ENCODE measurements at places on chromosomes 16 and 17. TPM values are rescaled to one million over a fixed set of nuclear protein-coding genes. Genes with fewer than 3 reads are reported as not detected.

The NAGS gene
- 0.14 TPM for total RNA-seq

DNA sequence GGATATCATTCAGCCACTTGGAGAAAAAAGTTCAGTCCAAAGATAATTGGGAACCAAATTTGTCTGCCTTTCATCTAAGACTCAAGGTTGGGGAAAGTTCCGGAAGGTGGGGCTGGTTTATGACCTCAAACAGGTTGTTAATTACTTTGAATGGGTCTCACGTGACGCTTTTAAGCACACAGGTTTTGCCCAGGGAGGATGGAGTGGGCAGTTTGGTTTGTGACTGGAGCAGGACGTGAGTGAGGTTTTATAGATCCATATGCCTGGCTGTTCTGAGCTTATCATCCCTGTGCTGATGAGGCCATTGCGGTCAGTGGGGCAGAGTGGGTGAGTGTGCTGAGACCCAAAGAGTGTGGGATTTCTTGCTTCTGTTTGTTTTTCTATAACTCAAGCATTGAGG, 38.7 kb upstream of the GPRC5B start:
- no peak for DNase-seq
- H3K4me3 ChIP-seq: no peak overlapping the region
- peaks cover under 1% of the 10 kb centered on the region for H3K27me3 ChIP-seq
- no peaks in the 10 kb centered on the region for H3K4me1 ChIP-seq
- no peaks in the 10 kb centered on the region for H3K36me3 ChIP-seq

GRCh38 chr16:1590930-1591705, 20.8 kb downstream of the IFT140 start:
- H3K4me1 ChIP-seq: no peaks in the 10 kb centered on the region
- no peaks in the 10 kb centered on the region for H3K27me3 ChIP-seq
- H3K4me3 ChIP-seq: no peak overlapping the region
- DNase-seq: no peak
- no peaks in the 10 kb centered on the region for H3K36me3 ChIP-seq

DNA sequence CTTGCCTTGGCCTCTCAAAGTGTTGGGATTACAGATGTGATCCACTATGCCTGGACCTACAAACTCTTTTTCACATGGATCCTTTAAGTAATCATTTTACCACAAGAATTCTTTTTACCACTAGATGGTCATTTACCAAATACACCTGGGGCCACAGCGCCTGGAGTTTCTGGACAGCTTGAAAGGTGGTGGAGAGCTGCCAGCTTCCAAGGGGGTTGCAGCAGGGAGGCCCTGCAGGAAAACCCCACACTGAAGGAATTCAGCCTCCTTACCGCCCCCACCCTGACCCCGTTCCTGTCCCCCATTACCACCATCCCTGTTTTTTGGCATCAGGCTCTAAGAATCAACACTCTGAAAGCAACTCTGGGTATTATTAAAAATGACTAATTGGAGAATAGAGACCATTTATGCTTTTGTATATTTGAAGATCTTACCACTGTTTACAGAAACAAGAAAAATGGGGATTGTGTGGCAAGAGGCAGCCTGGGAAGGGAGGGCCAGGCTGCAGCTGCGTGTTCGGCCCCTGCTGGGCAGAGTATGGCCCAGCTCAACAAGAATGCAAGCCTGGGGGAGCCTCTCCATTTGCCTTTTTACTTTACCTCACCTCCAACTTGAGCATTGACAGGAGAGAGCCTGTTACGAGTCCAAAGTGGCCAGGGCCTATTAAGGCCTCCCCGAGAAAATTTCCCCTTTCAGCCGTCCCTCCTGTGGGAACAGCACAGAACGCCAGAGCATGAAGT, 209.9 kb downstream of the ZFHX3 start:
- H3K4me3 ChIP-seq: no peak overlapping the region
- DNase-seq: no peak
- H3K27me3 ChIP-seq: no peaks in the 10 kb centered on the region
- no peak overlapping the region for H3K27ac ChIP-seq
- H3K36me3 ChIP-seq: no peaks in the 10 kb centered on the region

DNA sequence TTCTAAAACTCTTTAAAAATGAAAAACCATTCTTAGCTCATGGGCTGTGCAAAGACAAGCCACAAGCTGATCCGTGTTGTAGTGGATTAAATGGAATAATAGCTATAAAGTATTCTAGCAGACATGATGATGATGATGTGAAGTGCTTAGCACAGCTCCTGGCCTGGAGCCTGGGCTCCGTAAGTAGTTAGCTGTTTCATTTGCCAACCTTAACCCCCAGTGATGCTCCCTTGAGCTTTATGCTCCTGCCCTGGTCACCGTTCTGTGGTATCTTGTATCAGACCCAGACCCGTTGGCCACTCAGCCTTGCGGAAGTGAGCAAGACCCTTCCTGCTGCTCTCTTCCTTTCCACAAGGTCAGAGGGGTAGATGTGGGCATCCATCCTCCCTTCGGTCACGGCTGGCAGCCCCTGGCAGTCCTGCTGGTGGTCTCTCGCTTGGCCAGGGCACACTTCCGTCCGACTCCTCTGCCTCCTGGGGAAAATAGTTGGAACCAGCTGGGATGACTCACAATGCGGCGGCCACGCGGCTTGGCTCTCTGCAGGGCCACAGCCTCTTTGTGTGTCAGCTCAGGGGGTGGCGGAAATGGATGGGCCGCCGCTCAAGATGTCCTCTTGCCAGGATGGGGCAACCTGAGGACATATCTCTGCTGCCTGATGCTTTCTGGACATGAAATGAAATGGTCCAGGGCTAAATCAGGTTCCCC, 79.1 kb downstream of the GPR139 start:
- H3K27ac ChIP-seq: no peak overlapping the region
- H3K4me1 ChIP-seq: no peaks in the 10 kb centered on the region

DNA sequence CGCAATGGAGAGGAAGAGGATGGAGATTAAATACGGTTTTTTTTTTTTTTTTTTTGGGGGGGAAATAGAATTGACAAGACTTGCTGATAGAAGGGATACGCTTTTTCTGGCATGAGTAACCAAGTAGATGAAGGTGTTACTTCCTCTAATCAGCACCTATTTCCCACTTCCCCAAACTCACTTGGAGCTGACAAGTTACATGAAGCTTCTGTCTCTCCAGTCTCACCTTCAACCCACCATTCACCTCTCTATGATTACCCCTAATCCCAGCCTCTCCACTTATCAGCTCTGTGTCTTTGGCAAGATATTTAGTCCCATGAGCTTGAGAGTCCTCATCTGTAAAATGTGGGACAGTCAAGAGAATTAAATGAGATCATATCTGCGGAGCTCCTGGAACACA, 185.9 kb upstream of the HS3ST3A1 start:
- DNase-seq: no peak
- no peaks in the 10 kb centered on the region for H3K4me1 ChIP-seq
- H3K4me3 ChIP-seq: no peak overlapping the region
- no peak overlapping the region for H3K27ac ChIP-seq
- no peaks in the 10 kb centered on the region for H3K27me3 ChIP-seq

DNA sequence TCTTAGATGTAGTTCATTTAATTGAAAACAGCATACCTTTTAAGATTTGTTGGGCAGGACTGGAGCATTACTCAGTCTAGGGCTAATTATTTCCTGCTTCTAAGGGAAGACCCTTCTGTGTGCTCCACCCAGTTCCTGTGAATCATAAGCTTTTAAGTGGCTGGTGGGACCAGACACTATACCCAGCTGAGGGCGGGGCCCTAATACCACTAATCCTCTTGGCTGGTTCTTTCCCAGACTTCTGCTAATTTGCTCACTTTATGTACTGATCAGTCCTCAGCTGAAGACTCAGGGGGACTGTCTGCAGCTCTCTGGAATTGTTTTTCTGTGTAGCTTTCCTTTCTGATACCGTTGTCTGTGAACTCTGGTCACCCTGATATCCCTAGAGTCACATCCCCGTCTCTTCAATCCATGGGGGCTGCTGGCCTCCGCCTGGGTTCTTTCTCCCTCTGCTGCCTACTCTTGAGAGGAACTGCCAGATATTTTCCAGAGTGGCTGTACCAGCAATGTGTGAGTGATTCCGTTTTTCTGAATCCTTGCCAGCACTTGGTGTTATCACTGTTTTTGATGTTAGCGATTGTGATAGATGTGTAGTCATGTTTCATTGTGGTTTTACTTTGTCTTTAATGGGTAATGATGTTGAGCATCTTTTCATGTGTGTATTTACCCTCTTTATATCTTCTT, 35.1 kb downstream of the MFSD11 start:
- H3K27me3 ChIP-seq: no peaks in the 10 kb centered on the region
- peaks cover 44% of the 10 kb centered on the region for H3K36me3 ChIP-seq
- peak overlapping the region; percentile 37 for H3K27ac ChIP-seq
- H3K4me3 ChIP-seq: peak overlapping the region; percentile 30
- H3K4me1 ChIP-seq: peaks cover 22% of the 10 kb centered on the region

GRCh38 chr16:23920446-23920845, 84.7 kb downstream of the PRKCB start:
- no peak overlapping the region for H3K4me3 ChIP-seq
- H3K4me1 ChIP-seq: peaks cover 8% of the 10 kb centered on the region
- H3K36me3 ChIP-seq: no peaks in the 10 kb centered on the region
- no peaks in the 10 kb centered on the region for H3K27me3 ChIP-seq

DNA sequence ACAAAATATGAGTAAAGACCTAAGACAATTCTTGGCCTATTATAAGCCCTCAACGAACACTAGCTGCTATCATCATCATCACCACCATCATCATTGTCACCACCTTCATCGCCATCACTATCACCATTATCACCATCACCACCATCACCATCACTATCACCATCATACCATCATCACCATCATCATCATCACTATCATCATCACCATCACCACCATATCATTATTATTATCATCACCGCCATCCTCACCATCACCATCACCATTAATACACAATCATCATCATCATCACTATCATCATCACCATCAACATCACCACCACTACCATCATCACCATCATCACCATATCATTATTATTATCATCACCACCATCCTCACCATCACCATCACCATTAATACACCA, 82.5 kb downstream of the RGS9 start:
- H3K27me3 ChIP-seq: peaks cover 3% of the 10 kb centered on the region
- no peak for DNase-seq
- no peak overlapping the region for H3K4me3 ChIP-seq

GRCh38 chr16:4233431-4233830, 8.4 kb downstream of the SRL start:
- H3K27ac ChIP-seq: no peak overlapping the region
- no peaks in the 10 kb centered on the region for H3K4me1 ChIP-seq
- no peaks in the 10 kb centered on the region for H3K27me3 ChIP-seq
- no peaks in the 10 kb centered on the region for H3K36me3 ChIP-seq
- no peak for DNase-seq
- H3K4me3 ChIP-seq: no peak overlapping the region

DNA sequence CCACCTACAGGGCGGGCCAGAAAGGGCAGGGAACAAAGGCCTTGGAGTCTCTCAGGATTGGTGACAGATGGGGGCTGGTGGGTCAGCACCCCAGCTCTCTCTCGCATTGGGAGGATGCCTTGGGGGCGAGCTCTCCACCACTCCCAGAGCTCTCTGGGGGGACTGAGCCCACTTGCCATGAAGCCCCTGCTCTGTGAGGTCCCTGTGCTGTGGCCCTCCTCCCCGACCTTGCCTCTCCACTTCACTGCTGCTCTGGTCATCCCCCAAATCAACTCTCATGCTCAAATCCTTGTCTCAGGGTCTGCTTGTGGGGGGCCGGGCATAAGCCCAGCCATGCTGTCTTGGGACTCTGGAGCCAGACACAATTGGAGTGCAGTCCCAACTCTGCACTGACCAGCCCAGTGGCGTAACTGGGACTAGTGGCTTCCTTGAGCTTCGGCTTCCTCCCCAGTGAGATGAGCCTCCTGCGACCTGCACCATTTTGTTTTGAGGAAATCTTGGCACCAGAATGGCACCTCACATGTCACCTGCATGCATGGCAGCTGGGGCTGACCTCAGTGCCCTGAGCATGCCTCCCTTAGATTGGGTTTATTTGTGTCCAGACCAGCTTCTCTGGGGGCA, 184.5 kb downstream of the IRF8 start:
- H3K36me3 ChIP-seq: no peaks in the 10 kb centered on the region
- no peaks in the 10 kb centered on the region for H3K27me3 ChIP-seq
- no peak overlapping the region for H3K27ac ChIP-seq
- DNase-seq: no peak

Measured in CD4-positive, alpha-beta T cell (primary cell).